Mesothelial cell of epicardium (in vitro differentiated cells): ENCODE measurements at places on chromosomes 1 and 21. TPM values are rescaled to one million over a fixed set of nuclear protein-coding genes. Genes with fewer than 3 reads are reported as not detected.
A peak's percentile ranks its signal among the peaks of the same experiment; 100 is the strongest.

GRCh38 chr21:25931765-25932164 lies 197.0 kb downstream of the GABPA start:
- no peak for DNase-seq

DNA sequence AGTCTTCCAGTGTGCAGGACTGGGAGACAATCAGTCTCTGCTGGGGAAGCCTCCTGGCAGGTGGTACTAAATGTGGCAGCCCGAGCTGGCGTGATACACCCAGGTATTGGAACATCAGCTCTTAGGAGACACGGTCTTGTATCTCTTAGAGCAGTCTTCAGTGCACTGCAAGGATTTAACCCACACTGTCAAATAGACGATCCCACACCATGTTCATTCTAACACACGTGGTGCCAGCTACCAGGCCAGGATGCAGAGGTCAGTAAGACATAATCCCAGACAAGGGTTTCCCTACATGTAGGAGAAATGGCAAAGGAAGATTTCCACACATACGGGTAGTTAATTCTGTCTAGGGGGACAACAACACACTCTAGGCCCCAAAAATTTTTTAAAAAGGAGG lies 8.7 kb downstream of the TRIM11 start:
- DNase-seq, result no peak

DNA sequence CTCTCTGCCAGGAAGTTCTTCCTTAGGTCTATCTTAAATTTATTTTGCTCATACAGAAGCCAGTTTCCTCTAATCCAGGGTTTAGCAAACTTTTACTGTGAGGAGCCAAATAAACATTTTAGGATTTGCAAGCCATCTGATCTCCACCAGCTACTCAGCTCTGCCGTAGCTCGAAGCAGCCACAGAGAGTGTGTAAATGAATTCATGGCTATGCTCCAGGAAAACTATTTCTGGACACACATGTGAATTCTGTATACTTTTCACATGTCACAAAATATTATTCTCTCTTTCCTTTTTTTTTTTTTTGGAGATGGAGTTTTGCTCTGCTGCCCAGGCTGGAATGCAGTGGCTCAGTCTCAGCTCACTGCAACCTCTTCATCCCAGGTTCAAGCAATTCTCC lies 13.4 kb upstream of the AGTRAP start:
- no peak for DNase-seq

- DNase-seq, result peak; percentile 48
Measured at GRCh38 chr1:18575620-18576019, 55.0 kb upstream of the PAX7 start.

DNA sequence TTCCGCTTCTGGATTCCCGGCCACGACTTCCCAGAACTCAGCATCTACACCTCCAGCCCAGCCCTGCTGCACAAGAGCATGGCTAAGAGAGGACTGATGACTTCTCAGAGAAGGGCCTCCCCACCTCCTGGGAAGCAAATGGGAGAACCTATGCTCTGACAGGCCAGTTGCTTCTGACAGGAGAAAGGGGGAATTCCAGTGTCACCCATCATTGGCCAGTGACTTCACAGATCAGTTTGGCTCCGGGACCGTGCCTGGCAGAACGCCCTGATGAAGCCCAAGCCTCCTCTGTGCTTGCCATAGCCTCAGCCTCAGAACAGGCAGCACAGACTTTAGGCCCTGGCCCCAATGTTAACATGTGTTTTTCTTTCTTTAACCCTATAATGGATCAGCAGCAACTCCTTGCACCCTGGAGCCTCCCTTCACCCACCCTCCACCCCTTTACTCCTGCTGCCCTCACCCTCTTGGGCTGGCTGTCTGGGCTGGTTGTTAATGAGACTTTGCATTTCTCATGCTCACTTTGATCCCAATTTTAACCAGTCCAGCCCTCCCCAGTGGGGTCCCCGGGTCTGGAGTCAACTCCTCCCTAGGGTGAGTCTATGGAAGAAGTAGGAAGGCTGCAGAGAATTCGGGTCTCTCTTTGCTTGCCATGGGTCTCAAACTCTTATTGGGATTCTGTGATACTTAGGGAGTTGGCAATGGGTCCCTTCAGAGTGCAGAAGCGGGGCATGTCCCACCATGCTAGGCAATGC lies 42.7 kb upstream of the SLC30A1 start:
- DNase-seq, result no peak

The GPR161 gene
- 34.6 to 36.4 TPM (median 35.1 TPM) in 3 replicates for total RNA-seq

The FCGR1A gene
- total RNA-seq, result not detected in 3 replicates
